ENCODE measurements at places on chromosomes 5 and 9.

GRCh38 chr5:150604010-150604409 is 36.5 kb upstream of the SYNPO start:
- DNase-seq: no peak

GRCh38 chr5:180376511-180376910 is 23.4 kb upstream of the GFPT2 start:
- no peak for DNase-seq

DNA sequence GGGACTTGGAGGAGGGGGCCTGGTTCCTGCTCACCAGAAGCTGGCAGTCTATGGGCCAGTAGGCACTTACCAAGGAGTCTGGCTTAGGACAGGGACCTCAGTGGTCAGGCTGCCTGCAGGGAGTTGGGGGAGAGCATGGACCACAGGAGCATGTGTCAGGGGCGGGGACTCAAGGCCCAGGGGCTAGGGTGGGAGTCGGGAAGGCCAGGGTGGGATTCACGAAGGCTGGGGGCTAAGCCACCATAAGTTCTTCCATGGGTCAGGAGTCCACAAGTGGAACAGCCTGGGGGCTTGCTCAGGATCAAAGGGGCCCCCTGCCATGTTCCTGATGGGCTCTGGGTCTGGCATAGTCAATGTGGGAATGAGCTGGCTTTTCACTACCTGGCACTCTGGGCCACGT is 11.5 kb upstream of the SLC25A48 start:
- no peak for DNase-seq

DNA sequence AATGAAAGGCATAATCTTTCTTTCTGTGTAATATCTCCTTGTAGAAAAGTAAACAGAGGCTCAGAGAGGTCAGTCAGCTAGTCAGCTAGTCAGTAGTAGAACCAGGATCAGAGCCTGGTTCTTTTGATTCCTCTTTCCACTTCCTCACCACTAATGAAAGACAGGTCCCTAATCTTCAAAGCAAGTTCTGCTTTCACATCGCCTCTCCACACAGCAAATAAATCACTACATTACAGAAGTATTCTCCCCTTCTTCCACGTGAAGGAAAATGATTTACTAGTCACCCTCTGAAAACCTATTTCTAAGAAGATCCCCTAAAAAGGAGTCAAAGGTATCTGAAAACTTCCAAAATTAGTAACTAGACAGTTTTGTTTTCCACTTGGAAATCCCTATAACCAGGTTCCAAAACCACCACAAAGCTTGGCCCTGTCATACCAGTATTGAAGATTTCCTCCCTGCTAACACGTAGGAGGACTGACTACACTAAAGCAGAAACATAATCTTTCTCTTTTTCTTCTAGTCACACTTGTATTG is 140.5 kb upstream of the TARS1 start:
- DNase-seq: no peak

DNA sequence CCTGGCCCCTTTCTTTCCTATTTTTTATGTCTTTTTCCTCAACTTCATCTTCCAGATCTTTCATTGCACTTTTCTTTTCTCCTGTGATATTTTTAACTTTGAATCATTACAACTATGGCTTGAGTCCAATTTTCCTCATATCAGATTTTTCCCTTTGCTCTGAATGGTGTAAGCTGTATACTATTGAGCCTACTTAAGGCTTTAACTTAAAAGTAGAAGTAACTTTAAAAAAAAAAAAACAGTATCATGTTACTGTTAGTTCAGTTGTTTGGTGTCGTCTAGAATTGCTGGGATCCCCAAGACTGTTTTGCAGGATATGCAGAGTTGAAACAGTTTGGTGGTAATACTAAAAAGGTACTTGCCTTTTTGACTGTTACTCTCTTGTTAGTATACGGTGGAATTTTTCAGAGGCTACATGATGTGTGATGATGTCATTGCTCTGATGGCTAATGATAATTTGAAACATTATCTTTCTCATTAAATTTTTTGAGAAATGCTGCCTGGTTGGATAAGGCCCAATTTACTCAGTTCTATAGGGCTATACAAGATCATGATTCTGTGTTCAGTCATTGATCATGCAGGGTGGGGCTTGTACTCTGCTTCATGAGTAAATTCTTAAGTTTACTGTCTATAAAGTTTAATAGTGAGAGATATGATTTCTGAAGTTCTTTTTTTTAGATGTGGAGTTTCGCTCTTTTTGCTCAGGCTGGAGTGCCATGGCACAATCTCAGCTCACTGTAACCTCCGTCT is 8.8 kb downstream of the NAA35 start:
- no peak for DNase-seq

DNA sequence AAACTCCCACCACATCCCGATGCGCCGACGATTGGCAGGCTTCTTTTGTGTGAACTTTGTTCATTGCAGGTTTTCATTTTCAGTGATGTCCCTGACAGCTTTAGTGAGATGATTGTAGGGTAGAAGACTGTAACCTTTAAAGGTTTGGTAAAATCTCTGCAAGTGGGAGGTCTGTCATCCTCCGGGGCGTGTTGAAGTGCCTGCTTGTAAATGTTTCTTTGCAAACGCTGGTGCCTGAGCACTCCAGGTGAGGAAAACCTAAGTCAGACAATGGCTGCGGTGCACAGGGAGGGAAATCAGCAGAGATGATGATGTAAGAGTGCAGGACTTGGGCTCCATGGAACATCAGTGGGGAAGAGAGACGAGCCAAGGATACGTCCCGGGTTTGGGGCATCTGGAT is 228.1 kb downstream of the DRD1 start:
- DNase-seq: no peak

DNA sequence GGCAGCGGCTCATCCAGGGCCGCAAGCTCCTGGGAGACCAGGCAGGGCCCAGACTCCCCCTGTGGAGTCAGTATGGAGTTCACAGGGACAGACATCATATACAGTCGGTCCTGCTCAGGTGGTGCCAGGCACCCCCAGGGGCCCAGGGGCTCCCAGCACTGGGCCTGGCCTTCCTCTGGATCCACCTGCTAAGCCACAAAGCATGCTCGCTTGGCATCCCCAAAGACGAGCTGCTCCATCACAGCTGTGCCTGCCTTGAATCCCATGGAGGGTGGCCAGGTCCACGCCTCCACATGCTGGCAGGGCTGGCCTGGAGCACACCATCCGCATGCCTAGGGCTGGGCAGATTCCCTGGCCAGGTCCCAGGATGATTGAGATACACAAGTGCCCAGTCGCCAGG is 4.6 kb downstream of the BICD2 start:
- no peak for DNase-seq

GRCh38 chr5:140018920-140019644 is 24.0 kb downstream of the NRG2 start:
- DNase-seq: no peak

DNA sequence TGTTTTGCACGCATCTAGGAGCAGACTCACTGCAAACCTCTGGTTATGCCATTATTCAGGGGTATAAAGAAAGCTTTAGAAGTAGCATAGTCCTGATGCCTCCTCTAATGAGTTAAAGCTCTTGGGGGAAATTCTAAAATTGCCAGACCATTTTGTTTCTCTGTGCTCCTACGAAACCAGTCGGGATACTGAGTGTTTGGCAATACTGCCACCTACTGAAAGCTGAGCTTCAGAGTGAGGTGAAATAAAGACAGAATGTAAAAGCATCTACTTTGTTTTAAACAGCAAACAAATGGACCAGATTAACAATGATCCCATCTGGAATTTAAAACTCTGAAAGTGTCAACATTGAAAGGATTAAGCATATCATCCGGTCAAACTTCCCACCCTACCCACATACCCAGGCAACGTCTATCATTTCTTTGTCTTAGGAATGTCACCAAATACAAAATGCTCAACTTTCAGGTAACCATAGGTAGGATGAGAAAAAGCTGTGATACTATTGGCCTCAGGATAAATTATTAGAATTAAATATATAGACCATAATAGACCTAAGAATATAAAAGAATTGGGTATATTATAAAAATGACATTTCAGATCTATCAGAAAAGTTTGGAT is 77.8 kb upstream of the SHISAL2B start:
- peak; percentile 7 for DNase-seq

GRCh38 chr9:79461712-79462111 is 110.1 kb upstream of the TLE4 start:
- no peak for DNase-seq

GRCh38 chr9:36968574-36969215 is 65.4 kb downstream of the PAX5 start:
- DNase-seq: no peak

GRCh38 chr5:91345461-91345860 is 37.7 kb downstream of the ARRDC3 start:
- no peak for DNase-seq

- no peak for DNase-seq
Observed at GRCh38 chr9:33125461-33125860, 41.7 kb downstream of the B4GALT1 start.

GRCh38 chr5:125394661-125395280 is 648.3 kb upstream of the ZNF608 start:
- no peak for DNase-seq

GRCh38 chr5:117680426-117680825 is 1105.8 kb upstream of the SEMA6A start:
- DNase-seq: no peak

- no peak for DNase-seq
Observed at GRCh38 chr5:95934207-95934804, 27.3 kb downstream of the ELL2 start.

DNA sequence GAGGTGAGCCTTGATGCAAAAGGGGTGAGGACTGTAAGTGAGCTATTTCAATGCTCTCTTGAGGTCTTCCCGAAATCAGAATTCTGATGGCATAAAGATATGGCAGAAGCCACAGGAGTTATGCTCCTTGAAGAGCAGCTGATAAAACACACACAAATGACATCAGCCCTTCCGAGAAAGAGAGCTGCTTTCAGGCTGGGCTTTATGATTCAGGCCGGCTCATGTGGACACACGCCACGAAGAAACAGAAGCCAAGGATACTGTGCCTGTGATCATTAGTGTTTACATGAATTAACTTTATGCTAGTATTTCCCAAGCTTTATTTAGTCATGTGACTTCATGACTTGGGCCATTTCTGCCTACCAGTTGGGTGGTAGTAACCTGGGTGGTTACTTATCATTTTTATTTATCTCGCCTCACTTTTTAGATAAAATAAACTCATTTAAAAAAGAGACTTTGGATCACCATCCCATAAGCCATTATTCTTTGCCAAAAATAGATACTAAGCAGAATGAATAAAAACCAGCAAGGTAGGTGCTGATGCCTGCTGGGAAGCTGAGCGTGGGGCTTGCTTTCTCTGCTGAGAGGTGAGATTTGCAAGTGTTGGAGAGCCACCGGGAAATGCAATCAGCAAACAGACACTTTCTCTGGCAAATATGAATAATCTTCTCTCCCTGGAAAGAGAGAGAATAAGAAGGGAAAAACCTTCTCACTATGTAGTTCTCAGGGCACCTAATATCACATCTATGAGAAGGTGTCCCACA is 73.0 kb upstream of the SLC25A51 start:
- DNase-seq: no peak

DNA sequence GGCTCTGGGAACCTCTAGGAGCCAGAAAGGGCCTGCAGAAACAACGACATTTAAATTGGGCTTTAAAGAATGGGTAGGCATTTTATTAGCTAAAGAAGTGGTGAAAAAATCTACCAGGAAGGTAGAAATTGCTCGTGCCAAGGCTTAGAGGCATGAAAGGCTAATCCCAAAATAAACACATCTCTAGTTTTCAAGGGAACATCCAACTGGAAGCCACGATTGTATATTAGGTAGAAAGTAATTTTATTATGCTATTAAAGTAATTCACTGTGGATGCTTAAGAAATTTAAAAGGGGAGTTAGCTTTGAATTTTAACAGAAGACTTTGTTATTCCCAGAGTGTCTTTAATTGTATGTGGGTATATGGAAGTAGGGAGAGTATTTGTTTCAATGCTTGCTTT is 17.5 kb upstream of the CNTLN start:
- no peak for DNase-seq

GRCh38 chr5:76809141-76809540 is 9.7 kb upstream of the F2RL1 start:
- DNase-seq: no peak

GRCh38 chr9:79684711-79685575 is 113.2 kb downstream of the TLE4 start:
- DNase-seq: no peak

Data from NCI-H526 (cell line).